Keratinocyte (primary cell): ENCODE measurements at places on chromosomes 5 and 9. TPM values are rescaled to one million over a fixed set of nuclear protein-coding genes. Genes with fewer than 3 reads are reported as not detected.
A peak's percentile ranks its signal among the peaks of the same experiment; 100 is the strongest.

Gene NR2F1-AS1
- 0.06 to 0.33 TPM (median 0.25 TPM) in 3 replicates for polyA plus RNA-seq

Gene CCL21
- not detected in 3 replicates for polyA plus RNA-seq

Gene ADRA1B
- polyA plus RNA-seq = 0.18 to 0.77 TPM (median 0.23 TPM) in 3 replicates

GRCh38 chr9:126615791-126616447 is 2.2 kb downstream of the LMX1B start:
- H3K27me3 ChIP-seq = peaks cover 43% of the 10 kb centered on the region
- no peak for DNase-seq
- H3K4me3 ChIP-seq = no peak overlapping the region
- peaks cover 9% of the 10 kb centered on the region for H3K4me1 ChIP-seq

- no peaks in the 10 kb centered on the region for H3K27me3 ChIP-seq
- DNase-seq = no peak
- no peak overlapping the region for H3K4me3 ChIP-seq
- H3K36me3 ChIP-seq = no peaks in the 10 kb centered on the region
- no peak overlapping the region for H3K27ac ChIP-seq
Measured at GRCh38 chr5:13814301-13814700, 130.2 kb downstream of the DNAH5 start.

- H3K27me3 ChIP-seq = no peaks in the 10 kb centered on the region
- H3K4me1 ChIP-seq = no peaks in the 10 kb centered on the region
- no peak overlapping the region for H3K4me3 ChIP-seq
- H3K36me3 ChIP-seq = no peaks in the 10 kb centered on the region
- DNase-seq = no peak
- H3K27ac ChIP-seq = no peak overlapping the region
Measured at GRCh38 chr5:106699796-106700195, 970.9 kb downstream of the EFNA5 start.

- H3K36me3 ChIP-seq = no peaks in the 10 kb centered on the region
- H3K27ac ChIP-seq = peak overlapping the region; percentile 95
- H3K4me1 ChIP-seq = peaks cover 42% of the 10 kb centered on the region
- peak overlapping the region; percentile 64 for H3K4me3 ChIP-seq
Measured at GRCh38 chr5:122181863-122182262, 52.5 kb downstream of the ZNF474 start.

DNA sequence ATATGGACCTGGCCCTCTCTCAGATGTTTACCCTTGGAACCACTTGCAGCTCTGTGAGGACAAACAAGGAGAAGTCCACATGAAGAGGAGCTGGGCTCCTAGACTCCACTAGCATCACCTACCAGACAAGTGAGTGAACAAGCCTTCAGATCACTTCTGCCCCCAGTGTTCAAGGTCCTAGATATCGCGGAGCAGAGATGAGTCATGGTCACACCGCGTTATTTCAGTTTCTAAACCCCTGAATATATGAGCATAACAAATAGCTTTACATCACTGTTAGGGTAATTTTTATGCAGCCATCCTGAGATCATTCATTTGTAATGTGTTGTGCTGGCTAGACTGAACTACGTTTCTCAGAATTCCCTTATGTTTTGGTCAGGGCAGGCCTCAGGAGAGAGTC is 77.0 kb upstream of the DAP start:
- H3K27ac ChIP-seq = no peak overlapping the region
- no peak overlapping the region for H3K4me3 ChIP-seq
- H3K4me1 ChIP-seq = no peaks in the 10 kb centered on the region
- H3K27me3 ChIP-seq = no peaks in the 10 kb centered on the region

DNA sequence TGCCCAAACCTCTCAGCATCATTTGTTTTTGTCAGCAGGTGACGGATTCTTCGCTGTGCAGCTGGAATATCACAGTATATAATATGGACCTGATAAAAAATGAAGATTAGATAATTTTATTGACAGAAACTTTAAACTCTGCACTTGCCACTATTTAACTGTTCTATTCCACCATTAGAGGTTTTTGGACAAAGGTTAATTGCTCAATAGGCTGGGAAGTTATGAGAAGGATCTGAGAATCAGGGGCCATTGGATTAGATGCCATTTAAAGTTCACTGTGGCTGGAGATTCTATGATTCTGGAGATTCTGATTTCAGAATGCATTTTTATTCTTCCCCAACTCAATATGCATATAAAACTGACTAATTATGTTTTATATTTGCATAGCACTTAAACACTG is 59.8 kb upstream of the ANXA1 start:
- H3K36me3 ChIP-seq = no peaks in the 10 kb centered on the region
- no peaks in the 10 kb centered on the region for H3K27me3 ChIP-seq
- H3K4me3 ChIP-seq = no peak overlapping the region
- DNase-seq = no peak

Gene TIMD4
- polyA plus RNA-seq = not detected in 3 replicates

DNA sequence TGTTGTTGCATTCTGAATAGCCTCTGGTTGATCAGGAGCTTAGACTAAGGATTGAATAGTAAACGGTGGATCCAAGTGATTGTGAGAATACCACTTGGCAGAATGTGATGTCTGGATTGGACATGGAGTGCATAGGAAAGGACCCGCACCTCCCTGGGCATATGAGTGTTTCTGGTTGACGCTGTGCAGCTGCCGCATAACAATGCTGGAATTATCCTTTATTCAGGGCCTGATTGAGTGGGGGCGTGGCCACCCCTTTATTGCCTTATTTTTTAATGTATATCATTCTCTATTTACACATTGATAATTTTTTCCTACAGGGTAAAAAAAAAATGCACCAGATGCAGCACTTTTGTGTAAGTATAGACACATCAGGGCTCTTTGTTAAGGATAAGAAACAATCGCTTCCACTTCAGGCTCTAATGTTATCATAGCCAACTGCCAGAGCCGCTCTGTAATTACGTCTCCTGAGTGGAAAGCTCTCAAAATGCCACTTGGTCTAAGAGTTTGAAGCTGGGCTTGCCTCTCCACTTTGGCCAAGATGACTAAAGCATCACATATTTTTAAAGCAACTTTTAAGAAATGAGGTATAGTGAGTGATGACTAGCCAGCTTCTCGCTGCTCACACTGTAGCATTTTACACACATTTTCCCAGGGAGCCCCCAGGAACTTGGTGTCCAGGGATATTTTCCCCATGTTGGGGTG is 5.7 kb downstream of the FGD3 start:
- peaks cover 25% of the 10 kb centered on the region for H3K4me1 ChIP-seq
- no peak overlapping the region for H3K4me3 ChIP-seq
- H3K27me3 ChIP-seq = no peaks in the 10 kb centered on the region
- no peak for DNase-seq

- H3K27me3 ChIP-seq = no peaks in the 10 kb centered on the region
- H3K4me1 ChIP-seq = no peaks in the 10 kb centered on the region
- H3K4me3 ChIP-seq = no peak overlapping the region
- no peak for DNase-seq
- no peak overlapping the region for H3K27ac ChIP-seq
- H3K36me3 ChIP-seq = no peaks in the 10 kb centered on the region
Measured at GRCh38 chr5:97494465-97494864, 311.4 kb upstream of the RIOK2 start.

Gene FABP6
- polyA plus RNA-seq = 0.25 to 1.7 TPM in 2 of 3 replicates, not detected in the other

Gene SOHLH1
- not detected in 3 replicates for polyA plus RNA-seq

- peaks cover 15% of the 10 kb centered on the region for H3K36me3 ChIP-seq
- H3K4me3 ChIP-seq = no peak overlapping the region
- H3K27ac ChIP-seq = no peak overlapping the region
- no peaks in the 10 kb centered on the region for H3K27me3 ChIP-seq
Measured at GRCh38 chr5:179588166-179588565, 35.3 kb downstream of the HNRNPH1 start.

DNA sequence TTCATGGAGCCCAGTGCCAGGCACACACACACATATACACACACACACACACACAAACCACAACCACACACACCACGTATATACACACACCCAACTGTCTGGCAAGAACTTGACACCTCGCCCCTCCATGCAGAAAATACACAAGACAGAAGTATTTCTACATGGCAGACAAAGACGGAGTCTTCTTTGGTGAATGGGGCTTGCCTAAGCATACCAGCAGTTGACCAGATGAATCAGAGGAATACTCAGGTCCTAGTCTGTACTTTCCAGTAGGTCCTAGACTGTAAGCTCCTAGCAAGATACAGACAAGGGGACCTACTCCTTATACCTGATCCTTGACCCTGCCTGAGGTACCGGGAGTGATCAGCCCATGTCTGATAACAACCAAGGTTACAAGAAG is 60.1 kb downstream of the SIL1 start:
- H3K4me3 ChIP-seq = no peak overlapping the region
- no peak overlapping the region for H3K27ac ChIP-seq
- no peaks in the 10 kb centered on the region for H3K27me3 ChIP-seq

DNA sequence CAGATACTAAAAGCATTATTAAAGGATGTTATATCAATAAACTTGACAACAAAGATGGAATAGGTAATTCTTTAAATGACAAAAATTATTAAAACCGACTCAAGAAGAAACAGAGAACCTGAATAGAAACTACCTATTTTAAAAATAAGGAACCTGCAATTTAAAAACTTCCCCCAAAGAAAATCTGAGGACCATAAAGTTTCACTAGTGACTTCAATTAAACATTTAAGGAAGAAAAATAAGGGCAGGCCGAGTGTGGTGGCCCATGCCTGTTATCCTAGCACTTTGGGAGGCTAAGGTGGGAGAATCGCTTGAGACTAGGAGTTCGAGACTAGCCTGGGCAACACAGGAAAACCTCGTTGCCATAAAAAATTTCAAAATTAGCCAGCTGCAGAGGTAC is 99.6 kb downstream of the FANCC start:
- H3K27ac ChIP-seq = no peak overlapping the region
- H3K4me3 ChIP-seq = no peak overlapping the region
- H3K36me3 ChIP-seq = no peaks in the 10 kb centered on the region
- H3K4me1 ChIP-seq = no peaks in the 10 kb centered on the region
- H3K27me3 ChIP-seq = no peaks in the 10 kb centered on the region

GRCh38 chr9:37451628-37452027 is 13.6 kb downstream of the ZBTB5 start:
- H3K4me1 ChIP-seq = peaks cover 20% of the 10 kb centered on the region
- peaks cover 5% of the 10 kb centered on the region for H3K36me3 ChIP-seq
- no peak overlapping the region for H3K27ac ChIP-seq
- no peaks in the 10 kb centered on the region for H3K27me3 ChIP-seq
- H3K4me3 ChIP-seq = no peak overlapping the region
- DNase-seq = no peak

Gene NFIB
- polyA plus RNA-seq = 3.6 to 23.1 TPM (median 8.9 TPM) in 3 replicates

DNA sequence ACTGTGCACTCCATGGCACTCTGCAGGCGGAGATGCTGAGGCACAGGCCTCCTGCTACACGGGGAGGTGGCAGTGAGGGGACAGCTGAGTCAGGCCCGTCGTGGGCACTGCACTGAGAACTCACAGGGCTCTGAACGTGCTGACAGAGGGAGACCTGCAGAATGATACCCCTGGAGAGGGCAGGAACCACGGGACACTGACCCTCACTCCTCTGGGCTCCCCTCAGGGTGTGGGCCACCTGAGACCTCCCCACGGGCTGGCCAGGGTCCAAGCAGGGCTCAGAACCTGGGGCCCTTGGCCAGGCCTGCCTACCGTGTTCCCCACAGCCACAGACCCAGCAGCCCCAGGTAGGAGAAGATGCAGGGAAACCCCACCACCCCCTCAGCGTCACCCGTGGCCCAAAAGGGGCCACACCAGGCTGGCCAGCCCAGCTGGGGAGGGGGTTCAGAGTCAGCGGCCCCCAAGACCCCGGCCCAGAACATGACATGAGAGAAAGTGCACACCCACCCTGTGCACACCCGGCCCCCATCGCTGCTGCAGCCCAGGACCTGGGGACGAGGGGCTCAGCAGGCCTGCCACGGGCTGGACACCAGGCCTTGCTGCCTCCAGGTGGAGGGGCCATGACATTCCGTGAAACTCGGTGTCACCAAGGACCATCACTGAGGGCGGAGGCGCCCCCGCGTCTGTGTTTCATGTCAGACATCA is 30.9 kb downstream of the GLT6D1 start:
- no peak overlapping the region for H3K4me3 ChIP-seq
- H3K27ac ChIP-seq = no peak overlapping the region
- H3K4me1 ChIP-seq = no peaks in the 10 kb centered on the region
- DNase-seq = no peak
- H3K27me3 ChIP-seq = no peaks in the 10 kb centered on the region

GRCh38 chr5:68458416-68459021 is 243.0 kb downstream of the PIK3R1 start:
- no peaks in the 10 kb centered on the region for H3K36me3 ChIP-seq
- no peak overlapping the region for H3K4me3 ChIP-seq
- no peak overlapping the region for H3K27ac ChIP-seq
- no peaks in the 10 kb centered on the region for H3K27me3 ChIP-seq
- no peak for DNase-seq
- peaks cover 6% of the 10 kb centered on the region for H3K4me1 ChIP-seq

GRCh38 chr5:89450149-89450538 is 567.2 kb upstream of the MEF2C start:
- H3K4me3 ChIP-seq = no peak overlapping the region
- no peaks in the 10 kb centered on the region for H3K27me3 ChIP-seq
- H3K36me3 ChIP-seq = no peaks in the 10 kb centered on the region
- H3K4me1 ChIP-seq = no peaks in the 10 kb centered on the region
- DNase-seq = no peak
- H3K27ac ChIP-seq = no peak overlapping the region

- no peak overlapping the region for H3K27ac ChIP-seq
- no peaks in the 10 kb centered on the region for H3K27me3 ChIP-seq
- no peak overlapping the region for H3K4me3 ChIP-seq
Measured at GRCh38 chr5:2133080-2133479, 250.4 kb upstream of the IRX4 start.

DNA sequence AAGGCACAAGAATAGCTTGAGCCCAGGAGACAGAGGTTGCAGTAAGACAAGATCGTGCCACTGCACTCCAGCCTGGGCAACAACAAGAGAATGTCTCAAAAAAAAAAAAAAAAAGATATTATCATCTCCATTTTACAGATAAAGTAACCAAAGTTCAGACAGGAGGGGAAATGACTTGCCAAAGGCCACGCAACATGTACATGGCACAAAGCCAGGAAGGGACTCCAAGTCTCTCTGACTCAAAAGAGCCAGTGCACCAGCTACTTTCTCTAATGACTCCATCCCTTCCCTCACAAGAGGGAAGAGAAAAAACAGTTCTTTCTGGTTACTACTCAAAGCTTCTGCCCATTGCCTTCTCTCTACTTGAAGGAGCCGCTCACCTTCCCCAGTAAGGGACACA is 34.1 kb downstream of the SIL1 start:
- DNase-seq = no peak
- H3K4me3 ChIP-seq = no peak overlapping the region
- no peaks in the 10 kb centered on the region for H3K36me3 ChIP-seq
- H3K27me3 ChIP-seq = no peaks in the 10 kb centered on the region

Gene CD274
- 15.5 to 36.3 TPM (median 18.9 TPM) in 3 replicates for polyA plus RNA-seq

GRCh38 chr5:152869971-152870370 is 464.9 kb upstream of the NMUR2 start:
- no peaks in the 10 kb centered on the region for H3K36me3 ChIP-seq
- H3K4me1 ChIP-seq = no peaks in the 10 kb centered on the region
- no peak overlapping the region for H3K4me3 ChIP-seq
- no peaks in the 10 kb centered on the region for H3K27me3 ChIP-seq
- H3K27ac ChIP-seq = no peak overlapping the region
- DNase-seq = no peak

DNA sequence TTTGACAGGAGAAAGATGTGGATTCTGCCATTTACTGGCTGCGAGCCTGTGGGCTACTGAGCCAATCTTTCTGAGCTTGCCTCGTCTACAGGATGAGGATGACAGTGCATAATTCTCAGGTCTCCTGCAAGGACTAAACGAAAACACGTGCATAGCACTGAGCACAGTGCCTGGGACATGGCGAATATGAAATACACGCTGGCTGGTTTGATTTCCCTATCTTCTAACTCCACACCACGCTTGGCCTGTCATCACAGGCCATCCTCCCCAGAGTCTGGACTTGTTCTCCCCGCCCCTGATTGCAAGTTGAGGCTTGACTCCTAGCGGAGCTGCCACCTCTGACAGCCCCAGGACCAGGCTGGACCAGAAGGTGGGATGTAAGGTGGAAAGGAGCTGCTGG is 37.9 kb downstream of the ARPC5L start:
- H3K4me1 ChIP-seq = peaks cover 13% of the 10 kb centered on the region
- no peak for DNase-seq
- H3K36me3 ChIP-seq = peaks cover 5% of the 10 kb centered on the region
- no peaks in the 10 kb centered on the region for H3K27me3 ChIP-seq
